ENCODE measurements at places on chromosomes 13 and 19.

DNA sequence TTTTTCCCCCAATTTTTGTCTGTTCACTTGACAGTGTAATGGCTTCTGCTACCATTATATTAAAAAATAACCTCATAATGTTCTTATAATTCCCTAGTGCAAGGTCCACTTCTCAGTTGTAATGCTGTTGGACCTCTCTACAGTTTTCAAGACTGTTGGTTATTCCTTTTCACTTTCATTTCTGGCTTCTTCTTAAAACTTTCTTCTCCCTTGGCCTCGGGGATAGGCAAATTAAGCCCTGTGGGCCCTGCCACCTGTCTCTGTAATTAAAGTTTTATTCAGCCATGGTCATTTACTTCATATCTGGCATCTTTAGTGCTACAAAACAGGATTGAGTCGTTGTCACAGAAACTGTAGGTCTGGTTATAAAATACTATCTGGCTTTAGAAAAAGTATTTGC is 313.5 kb downstream of the KLF12 start:
- H3K27ac ChIP-seq = no peak overlapping the region
- H3K36me3 ChIP-seq = peaks cover 9% of the 10 kb centered on the region
- DNase-seq = no peak
- H3K4me1 ChIP-seq = peaks cover 32% of the 10 kb centered on the region
- H3K27me3 ChIP-seq = no peaks in the 10 kb centered on the region

- DNase-seq = peak; percentile 58
- peak overlapping the region; percentile 30 for H3K4me3 ChIP-seq
- H3K27me3 ChIP-seq = no peaks in the 10 kb centered on the region
- H3K4me1 ChIP-seq = peaks cover 53% of the 10 kb centered on the region
- peak overlapping the region; percentile 99 for H3K27ac ChIP-seq
Observed at GRCh38 chr13:40206241-40207000, 460.0 kb downstream of the FOXO1 start.

- H3K4me3 ChIP-seq = no peak overlapping the region
- H3K36me3 ChIP-seq = no peaks in the 10 kb centered on the region
- no peaks in the 10 kb centered on the region for H3K27me3 ChIP-seq
- peaks cover 6% of the 10 kb centered on the region for H3K4me1 ChIP-seq
- H3K27ac ChIP-seq = no peak overlapping the region
Observed at GRCh38 chr13:49347650-49348385, 96.0 kb downstream of the CAB39L start.

DNA sequence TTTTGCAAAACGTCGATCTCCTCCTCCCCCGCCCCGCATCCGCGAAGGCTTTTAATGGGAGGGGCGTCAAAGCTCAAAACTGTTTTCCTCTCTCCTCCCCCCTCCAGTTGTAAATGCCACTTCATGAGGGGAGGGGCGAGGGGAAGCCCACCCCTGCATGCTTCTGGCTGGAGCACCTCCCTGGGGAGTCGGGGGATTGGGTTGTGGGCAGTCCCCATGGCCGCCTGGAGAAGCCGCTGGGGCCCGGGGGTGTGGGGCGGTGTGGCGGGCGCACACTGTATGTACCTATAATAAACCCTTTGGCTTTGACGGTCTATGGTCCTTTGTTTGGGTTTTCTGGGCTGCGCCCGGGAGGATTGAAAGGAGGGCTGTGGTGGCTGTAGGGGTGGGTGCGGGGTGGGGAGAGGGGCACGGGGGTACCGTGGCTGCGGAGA is 505 bp upstream of the SHKBP1 start:
- peaks cover 16% of the 10 kb centered on the region for H3K36me3 ChIP-seq
- peaks cover 18% of the 10 kb centered on the region for H3K4me1 ChIP-seq
- H3K4me3 ChIP-seq = peak overlapping the region; percentile 78
- peak overlapping the region; percentile 76 for H3K27ac ChIP-seq

GRCh38 chr13:35475960-35476943 is at the start of gene MAB21L1:
Gene MAB21L1, minus strand, starts transcription at chr13:35476689. Its CDS starts 551 bp downstream, at chr13:35476138.
- H3K27ac ChIP-seq = no peak within 1 kb of the TSS
- peak; percentile 22 for DNase-seq
- peaks cover 29% of the 10 kb centered on the region for H3K4me1 ChIP-seq
- H3K27me3 ChIP-seq = peaks cover 71% of the 10 kb centered on the region

DNA sequence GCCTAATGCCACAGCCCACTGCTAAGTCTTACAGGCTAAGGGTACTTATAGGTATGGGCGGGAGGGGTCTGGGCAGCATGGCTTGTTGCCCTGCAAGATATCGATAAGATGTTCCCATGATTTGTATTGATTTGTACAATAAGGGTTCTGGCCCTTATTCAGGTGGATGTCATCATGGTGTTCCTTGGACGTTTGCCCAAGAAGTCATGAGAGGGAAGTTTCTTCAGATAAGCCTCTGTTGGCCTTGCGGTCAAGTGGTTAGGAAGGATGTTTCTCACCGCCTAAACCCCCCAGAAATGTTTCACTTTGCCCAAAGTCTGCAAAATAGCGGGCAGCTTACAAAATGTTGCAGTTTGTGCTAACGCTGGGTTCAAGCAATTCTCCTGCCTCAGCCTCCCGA is 7.3 kb downstream of the PARP4 start:
- no peak for DNase-seq
- no peak overlapping the region for H3K27ac ChIP-seq
- H3K4me3 ChIP-seq = no peak overlapping the region

DNA sequence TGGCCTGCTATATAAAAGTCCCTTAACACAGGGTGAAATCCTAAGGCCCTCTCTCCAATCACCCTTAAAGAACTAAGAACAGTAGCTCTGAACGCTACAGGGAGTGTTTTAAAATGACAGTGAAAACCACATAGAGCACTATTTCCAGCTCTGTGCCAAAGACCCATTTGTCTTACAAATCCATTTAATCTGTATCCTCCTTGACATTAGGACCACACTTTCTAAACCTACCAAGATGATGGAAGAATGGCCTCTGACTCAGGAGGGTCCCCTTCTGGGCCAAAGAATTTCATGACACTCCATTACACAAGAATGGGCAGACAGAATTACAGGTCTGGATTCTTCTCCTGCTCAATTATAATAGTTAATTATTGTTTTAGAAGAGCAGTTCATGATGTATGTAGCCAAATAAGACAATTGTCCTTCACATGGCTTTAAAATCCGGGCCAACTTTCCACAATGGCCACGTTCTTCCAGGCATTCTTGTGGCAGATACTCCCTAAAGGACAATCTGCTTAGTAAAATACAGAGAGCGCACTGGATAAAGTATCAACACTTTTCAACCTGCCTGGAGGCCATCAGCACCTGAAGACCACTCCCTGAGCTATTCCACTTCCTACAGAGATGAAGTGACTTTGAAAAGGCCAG is 61.0 kb downstream of the STK24 start:
- H3K27ac ChIP-seq = peak overlapping the region; percentile 93
- DNase-seq = no peak
- H3K4me1 ChIP-seq = peaks cover 92% of the 10 kb centered on the region
- no peak overlapping the region for H3K4me3 ChIP-seq
- peaks cover 61% of the 10 kb centered on the region for H3K36me3 ChIP-seq

GRCh38 chr13:60214213-60215055 is 50.7 kb upstream of the DIAPH3 start:
- no peak overlapping the region for H3K4me3 ChIP-seq
- H3K4me1 ChIP-seq = no peaks in the 10 kb centered on the region
- no peaks in the 10 kb centered on the region for H3K27me3 ChIP-seq
- no peaks in the 10 kb centered on the region for H3K36me3 ChIP-seq

GRCh38 chr13:106393776-106394175 is 141.7 kb downstream of the EFNB2 start:
- H3K4me3 ChIP-seq = no peak overlapping the region
- H3K36me3 ChIP-seq = no peaks in the 10 kb centered on the region
- H3K27ac ChIP-seq = no peak overlapping the region
- H3K27me3 ChIP-seq = peaks cover 11% of the 10 kb centered on the region

GRCh38 chr13:97445522-97446187 is 11.7 kb downstream of the RAP2A start:
- H3K27me3 ChIP-seq = no peaks in the 10 kb centered on the region
- peaks cover 12% of the 10 kb centered on the region for H3K36me3 ChIP-seq
- no peak overlapping the region for H3K27ac ChIP-seq
- peaks cover 4% of the 10 kb centered on the region for H3K4me1 ChIP-seq

- H3K4me1 ChIP-seq = peaks cover 13% of the 10 kb centered on the region
- H3K27ac ChIP-seq = no peak overlapping the region
- no peak for DNase-seq
- no peaks in the 10 kb centered on the region for H3K27me3 ChIP-seq
- H3K4me3 ChIP-seq = no peak overlapping the region
Observed at GRCh38 chr13:41565216-41565615, 107.9 kb downstream of the RGCC start.

DNA sequence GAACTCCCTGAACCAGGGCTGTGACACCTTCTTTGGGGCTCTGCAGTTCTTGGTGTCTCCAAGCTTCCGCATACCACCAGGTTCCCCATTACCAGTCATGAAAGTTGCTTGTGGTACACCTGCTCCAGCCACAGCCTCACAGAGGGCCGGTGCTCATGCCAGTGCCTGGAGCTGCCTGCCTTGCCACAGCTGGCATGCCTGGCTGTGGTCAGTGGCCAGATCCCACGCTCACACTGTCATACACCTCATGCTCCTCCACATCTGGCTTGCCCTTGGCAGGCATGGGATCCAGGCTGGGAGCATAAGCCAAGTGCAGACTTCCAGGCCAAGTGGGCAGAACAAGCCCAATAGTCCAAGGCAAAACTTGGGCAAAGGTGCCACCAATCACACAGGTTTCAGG is 1054.9 kb downstream of the SLITRK5 start:
- DNase-seq = no peak
- no peaks in the 10 kb centered on the region for H3K36me3 ChIP-seq
- H3K4me3 ChIP-seq = no peak overlapping the region
- no peaks in the 10 kb centered on the region for H3K27me3 ChIP-seq
- H3K27ac ChIP-seq = no peak overlapping the region
- H3K4me1 ChIP-seq = no peaks in the 10 kb centered on the region

Data from activated CD8-positive, alpha-beta T cell treated with anti-CD3 and anti-CD28 coated beads for 36 hours (primary cell).